Hematopoietic multipotent progenitor cell treated with erythropoietin and hydrocortisone succinate and interleukin-3 and kit ligand, for 4 days (in vitro differentiated cells): ENCODE measurements at places on chromosomes 13 and 19.
A peak's percentile ranks its signal among the peaks of the same experiment; 100 is the strongest.

- no peak for DNase-seq
Measured at GRCh38 chr13:74450525-74450845, 316.3 kb upstream of the KLF12 start.

- peak; percentile 85 for DNase-seq
Measured at GRCh38 chr19:41951686-41952172, 7.4 kb downstream of the RABAC1 start.

GRCh38 chr13:25766576-25766975 is 285.2 kb downstream of the SHISA2 start:
- DNase-seq: no peak

DNA sequence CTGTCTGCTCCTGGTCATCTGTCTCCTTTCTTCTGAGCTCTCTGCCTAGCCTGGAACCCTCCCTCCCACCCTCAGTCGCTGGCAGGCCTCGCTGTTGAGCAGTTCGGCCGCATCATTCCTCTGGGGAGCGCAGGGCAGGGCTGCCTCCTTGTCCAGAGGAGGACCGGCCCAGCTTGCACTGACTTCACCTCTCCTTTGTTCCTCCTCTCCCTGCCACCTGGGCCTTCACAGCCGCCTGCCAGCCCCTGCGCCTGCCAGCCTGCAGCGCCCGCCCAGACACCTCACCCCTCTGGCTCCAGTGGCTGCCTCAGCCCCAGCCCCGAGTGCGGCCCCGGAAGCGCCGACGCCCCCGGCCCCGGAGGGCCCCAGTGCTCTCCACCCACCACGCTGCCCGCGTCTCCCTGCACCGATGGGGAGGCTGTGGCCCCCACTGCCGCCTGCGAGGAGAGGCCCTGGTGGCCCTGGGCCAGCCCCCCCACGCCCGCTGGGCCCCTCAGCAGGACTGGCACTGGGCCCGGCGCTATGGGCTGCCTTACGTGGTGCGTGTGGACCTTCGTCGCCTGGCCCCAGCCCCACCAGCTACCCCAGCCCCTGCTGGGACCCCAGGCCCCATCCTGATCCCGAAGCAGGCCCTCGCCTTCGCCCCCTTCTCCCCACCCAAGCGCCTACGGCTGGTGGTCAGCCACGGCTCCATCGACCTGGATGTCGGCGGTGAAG is 7.2 kb downstream of the KMT5C start:
- DNase-seq: no peak

- DNase-seq: no peak
Measured at GRCh38 chr13:36261011-36261410, 36.6 kb downstream of the CCDC169 start.

DNA sequence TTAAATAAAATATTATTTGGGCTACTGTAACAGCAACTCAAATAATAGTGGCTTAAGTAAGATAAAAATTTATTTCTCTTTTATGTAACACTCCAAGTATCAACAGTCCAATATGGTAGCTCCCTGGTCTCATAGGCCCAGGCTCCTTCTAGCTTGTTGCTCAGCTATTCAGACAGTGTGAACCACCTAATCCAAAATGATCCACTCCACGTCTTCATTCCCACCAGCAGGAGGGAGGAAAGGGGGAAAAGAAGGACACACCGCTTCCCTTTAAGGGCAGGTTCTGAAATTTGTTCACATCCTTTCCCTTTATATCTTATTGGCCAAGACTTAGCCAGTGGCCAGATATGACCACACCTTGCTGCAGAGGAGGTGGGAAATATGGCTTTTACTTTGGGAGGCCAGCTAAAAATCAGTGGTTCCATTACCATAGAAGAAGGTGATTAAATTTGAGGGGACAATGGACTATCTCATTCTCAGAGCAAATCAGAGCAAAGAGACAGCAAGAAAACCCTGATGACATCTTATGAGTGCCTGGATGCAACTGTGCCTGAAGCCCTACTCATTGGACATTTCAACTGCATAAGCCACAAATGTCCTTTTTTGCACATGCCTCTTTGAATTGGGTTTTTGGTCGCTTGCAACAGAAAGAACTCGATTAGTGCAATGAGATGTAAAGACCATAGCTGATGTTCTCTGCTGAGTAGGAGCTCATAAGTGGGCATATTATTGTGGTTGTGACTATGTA is 7.0 kb upstream of the EPOR start:
- no peak for DNase-seq

GRCh38 chr13:62433660-62434059 is 1018.0 kb upstream of the PCDH20 start:
- no peak for DNase-seq

- no peak for DNase-seq
Measured at GRCh38 chr13:87754097-87754496, 82.9 kb downstream of the SLITRK5 start.

DNA sequence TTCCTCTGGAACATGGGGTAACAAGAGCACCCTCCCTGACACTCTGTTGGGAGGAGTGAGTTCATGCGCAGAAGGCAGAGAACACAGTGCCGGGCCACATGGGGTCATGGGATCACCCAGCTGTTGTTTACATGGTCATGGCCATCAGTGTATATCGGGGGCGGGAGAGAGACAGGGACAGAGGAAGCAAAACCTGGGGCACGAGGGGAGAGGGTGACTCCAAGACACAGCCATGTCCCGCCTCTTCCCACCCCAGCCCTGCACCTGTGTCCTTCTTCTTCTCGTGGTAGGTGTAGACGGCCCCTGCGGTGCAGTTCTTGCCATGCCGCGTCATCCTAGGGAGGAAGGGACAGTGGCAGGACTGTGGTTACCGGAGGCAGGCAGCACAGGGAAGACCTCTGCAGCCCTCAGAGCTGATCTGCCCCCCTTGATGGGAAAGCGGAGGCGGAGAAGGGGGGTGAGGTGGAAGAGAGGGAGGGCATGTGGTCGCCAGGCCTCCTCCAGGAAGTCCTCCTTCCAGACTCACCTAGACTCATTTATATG is 19.9 kb downstream of the NOSIP start:
- peak; percentile 44 for DNase-seq

- DNase-seq: no peak
Measured at GRCh38 chr13:76756451-76756850, 129.8 kb downstream of the KCTD12 start.

- DNase-seq: no peak
Measured at GRCh38 chr13:34567597-34567996, 374.5 kb upstream of the NBEA start.

GRCh38 chr13:85503797-85504196 is 295.4 kb downstream of the SLITRK6 start:
- DNase-seq: no peak

DNA sequence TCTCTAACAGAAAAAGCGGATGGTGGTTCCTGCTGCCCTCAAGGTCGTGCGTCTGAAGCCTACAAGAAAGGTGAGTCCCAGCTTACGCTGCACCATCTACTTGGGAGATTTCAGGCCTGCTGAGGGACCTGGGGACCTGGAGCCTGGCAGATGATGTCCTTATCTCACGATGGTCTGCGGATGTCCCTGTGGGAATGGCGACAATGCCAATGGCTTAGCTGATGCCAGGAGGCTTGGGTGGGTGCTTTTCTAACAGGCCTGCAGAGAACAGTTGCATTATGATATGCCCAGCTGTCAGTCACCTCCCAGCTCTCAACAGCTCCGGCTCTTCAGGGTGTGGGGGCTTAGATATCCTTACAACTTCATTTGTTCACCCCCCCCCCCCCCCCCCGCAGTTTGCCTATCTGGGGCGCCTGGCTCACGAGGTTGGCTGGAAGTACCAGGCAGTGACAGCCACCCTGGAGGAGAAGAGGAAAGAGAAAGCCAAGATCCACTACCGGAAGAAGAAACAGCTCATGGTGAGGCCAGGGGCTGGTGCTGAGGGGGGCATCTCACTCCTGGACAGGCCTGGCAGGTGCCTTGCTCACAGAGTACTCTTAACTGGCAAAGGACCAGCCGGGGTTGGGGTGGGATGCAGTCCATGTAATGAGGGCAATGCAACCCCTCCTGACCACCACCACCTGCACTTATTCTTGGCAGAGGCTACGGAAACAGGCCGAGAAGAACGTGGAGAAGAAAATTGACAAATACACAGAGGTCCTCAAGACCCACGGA is 3.8 kb downstream of the RPL13A start:
- no peak for DNase-seq

DNA sequence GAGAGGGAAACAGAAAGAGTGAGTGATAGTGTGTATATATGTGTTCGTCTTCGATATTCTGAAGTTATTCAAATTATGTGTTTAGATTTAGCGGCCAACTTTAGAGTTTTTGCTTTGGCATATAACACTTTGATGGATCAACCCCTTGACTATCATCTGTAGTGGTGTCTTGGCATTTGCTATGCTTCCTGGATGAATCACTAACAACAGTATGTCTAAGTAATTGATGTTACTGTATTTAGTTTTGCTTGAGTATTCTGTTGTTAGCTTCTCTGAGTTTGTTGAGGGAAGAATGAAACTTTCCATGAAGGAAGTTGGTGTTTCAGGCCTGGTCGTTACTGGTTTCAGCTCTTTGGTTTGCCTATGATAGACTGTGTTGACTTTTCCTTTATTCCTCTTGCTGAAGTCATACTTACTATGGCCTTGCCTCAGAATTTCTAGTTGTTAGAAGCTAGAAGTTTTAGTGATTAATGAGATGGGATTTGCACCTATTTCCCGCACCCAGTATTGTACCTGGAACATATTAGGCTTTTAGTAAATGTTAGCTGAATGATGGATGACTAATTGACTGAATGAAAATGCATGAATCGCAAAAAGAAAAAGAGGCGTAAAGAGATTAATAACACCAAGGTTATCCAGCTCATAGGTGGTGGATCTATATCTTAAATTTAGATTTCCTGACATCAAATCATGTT is 20.7 kb downstream of the NDFIP2 start:
- DNase-seq: no peak

DNA sequence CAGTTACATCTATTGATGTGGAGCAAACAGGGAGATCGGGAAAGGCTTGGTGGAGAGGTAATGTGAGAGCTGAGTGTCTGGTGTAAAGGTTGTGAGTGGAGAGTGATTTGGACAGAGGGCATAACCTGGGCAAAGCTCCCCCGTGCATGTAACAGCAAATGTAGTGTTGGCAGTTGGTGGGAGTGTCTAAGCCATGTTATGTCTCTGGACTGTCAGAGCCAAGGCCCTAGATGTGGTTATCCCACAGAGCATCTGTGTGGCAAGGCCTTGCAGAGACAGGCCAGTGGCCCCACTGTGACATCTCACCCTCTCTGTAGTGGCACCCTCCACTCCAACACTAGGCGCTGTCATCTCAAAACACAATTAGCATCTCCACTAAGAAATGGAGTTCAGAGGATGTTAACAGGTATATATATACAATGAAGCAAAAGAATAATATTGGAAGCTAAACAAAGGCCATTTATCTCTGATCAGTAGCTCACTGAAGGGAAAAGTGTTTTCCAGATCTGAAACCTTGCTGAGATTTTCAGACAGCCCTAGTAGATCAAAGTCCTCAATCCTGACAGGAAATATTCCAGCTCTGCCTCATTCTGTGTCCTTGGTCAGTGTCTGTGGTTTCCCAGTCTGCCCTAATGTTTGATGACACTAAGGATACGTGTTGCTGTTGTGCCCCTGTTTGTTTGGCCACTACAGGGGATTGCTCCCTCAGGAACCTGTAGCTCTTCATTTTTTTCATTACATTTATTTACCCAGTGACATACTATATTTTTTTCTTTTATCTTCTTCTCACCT is 20.2 kb downstream of the POLR1D start:
- peak; percentile 64 for DNase-seq

- DNase-seq: no peak
Measured at GRCh38 chr19:47521473-47522180, 6.8 kb upstream of the NAPA start.

DNA sequence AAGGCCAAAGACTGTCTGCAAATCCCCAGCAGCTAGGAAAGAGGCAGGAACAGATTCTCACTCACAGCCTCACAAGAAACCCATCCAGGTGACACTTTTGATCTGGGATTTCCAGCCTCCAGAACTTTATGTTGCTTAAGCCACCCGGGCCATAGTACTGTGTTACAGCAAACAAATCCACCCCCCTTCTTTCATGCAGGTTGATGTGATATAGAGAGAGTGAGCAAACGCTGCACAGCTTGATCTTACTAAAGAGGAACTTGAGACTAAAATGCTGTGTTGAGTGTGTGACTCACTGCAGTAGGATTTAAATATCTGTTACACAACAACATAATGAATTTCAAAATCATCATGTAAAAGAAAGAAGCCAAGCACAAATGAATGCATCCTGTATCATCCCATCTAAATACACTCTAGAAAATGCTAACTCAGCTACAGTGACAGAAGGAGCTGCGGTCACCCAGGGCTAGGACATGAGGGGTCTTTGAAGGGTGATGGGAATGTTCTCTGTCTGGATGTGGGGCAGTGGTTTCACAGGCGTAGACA is 32.2 kb downstream of the RCBTB2 start:
- peak; percentile 88 for DNase-seq

DNA sequence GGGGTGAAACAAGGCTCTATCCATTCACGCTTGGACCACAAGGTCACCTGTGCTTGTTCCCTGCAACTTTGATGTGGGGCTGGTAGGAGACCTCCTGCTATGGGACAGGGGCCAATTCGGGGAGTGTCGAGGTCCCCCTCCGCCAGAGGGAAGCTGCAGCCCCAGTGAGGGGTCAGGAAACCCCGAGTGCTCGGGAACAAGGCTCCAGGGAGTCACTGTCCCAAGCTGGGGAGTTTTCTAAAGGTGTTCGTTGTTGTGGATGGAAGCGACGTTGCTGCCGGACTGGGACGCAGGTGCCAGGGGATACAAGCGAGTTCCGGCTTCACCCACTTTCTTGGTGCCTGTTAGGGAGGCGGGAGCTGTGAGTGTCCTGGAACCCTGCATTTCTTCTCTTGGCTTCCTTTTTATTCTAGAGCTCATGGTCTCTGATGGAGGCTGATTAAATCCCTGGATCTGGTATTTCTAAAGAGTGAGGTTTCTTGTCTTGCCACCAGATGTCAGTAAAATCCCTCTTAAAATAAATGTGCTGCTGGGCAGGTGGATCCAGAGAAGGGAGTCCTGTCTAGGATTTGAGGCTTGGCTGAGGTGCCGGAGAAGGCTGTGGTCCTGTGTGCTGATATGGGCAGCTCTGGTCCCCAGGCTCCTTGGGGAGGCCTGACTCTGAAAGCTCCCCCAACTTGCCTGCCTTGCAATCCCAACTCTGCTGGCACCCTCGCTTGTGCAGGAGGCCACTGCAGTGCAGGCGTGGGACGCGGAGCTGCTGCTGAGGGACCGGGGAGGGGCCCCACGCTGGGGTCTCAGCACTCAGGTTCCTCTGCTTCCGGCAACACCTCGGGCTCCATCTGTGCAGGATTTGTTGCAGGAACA is 153.9 kb downstream of the TEX29 start:
- DNase-seq: peak; percentile 61

GRCh38 chr13:51453207-51453958 is 547 bp upstream of the INTS6 start:
- peak; percentile 95 for DNase-seq

GRCh38 chr19:58385891-58386575 is 1.0 kb upstream of the RPS5 start:
- DNase-seq: peak; percentile 47

- DNase-seq: no peak
Measured at GRCh38 chr19:31039151-31039550, 310.1 kb downstream of the TSHZ3 start.

GRCh38 chr13:104385404-104385803 is 1319.2 kb upstream of the SLC10A2 start:
- DNase-seq: no peak

GRCh38 chr19:4738734-4739133 is 15.1 kb upstream of the DPP9 start:
- DNase-seq: no peak

- no peak for DNase-seq
Measured at GRCh38 chr13:110236431-110236830, 70.5 kb downstream of the COL4A1 start.
